ENCODE measurements at places on chromosomes 11 and 22.

DNA sequence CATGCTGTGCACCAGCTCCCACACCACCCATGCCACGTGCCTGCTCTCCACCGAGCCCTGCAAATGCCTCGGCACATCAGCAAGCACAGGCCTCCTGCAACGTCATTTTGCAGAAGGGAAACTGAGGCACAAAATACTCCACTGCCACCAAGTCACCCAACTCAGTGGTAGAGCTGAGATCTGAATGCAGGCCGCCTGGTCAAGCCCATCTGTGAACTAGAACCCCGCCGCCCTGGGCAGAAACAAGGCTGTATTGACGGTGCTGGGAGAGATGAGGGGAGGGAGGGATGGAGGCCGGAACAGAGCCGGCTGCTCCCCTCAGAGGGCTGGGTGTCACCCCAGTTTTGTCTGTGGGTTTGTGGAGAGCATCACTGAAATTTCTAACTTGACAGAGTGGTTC is 81.4 kb downstream of the CDKN1C start:
- no peak for DNase-seq

GRCh38 chr11:84795698-84796097 is 831.4 kb downstream of the DLG2 start:
- DNase-seq = no peak

GRCh38 chr11:63909591-63910506 is 7.1 kb downstream of the RCOR2 start:
- DNase-seq = no peak

DNA sequence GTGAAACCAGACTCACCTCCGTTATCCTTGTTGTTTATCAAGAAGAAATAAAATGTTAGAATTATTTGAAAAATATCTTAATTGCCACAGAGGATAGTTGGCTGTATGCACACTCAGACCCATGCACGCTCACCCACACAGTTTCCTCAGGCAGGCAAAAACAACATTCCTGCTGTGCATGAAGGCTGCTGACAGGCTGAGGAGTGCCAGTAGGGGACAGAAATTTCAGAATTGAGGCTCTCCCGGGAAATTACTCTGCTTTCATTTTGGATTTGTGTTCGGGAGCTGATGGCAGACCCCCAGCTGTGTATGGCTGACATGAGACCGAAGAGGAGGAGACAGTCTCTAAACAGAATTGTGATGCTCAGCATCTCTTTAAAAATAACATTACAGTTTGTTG is 87.5 kb downstream of the AMOTL1 start:
- DNase-seq = no peak

- no peak for DNase-seq
These were observed 249.3 kb downstream of the CASP12 start for GRCh38 chr11:104649002-104649401.

GRCh38 chr22:22697377-22698117 is 53.1 kb downstream of the GGTLC2 start:
- DNase-seq = no peak

- no peak for DNase-seq
These were observed 304.6 kb downstream of the OPCML start for GRCh38 chr11:133227632-133228111.

- DNase-seq = no peak
These were observed 434.4 kb downstream of the METTL15 start for GRCh38 chr11:28542561-28542960.

- no peak for DNase-seq
These were observed 58.9 kb upstream of the CLTCL1 start for GRCh38 chr22:19350476-19350859.

GRCh38 chr11:105468154-105468553 is 141.7 kb upstream of the GRIA4 start:
- no peak for DNase-seq

DNA sequence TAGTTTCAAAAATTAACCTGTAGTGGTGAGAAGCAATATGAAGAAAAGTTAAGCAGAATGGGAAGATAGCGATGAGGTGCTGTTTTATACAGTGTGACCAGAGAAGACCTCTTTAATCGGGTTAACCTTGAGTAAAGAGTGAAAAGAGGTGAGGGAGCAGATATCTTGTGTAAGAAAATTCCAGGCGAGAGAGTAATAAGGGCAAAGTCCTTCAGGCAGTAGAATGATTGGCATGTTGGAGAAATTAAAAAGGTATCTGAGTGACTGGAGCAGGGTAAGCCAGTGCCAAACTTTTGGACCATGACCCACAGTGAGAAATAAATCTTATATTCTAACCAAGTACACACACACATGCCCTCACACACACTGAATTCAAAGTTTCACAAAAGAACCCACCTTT is 374.7 kb upstream of the LARGE1 start:
- DNase-seq = no peak

GRCh38 chr11:45568049-45568448 is 97.4 kb downstream of the CHST1 start:
- DNase-seq = no peak

DNA sequence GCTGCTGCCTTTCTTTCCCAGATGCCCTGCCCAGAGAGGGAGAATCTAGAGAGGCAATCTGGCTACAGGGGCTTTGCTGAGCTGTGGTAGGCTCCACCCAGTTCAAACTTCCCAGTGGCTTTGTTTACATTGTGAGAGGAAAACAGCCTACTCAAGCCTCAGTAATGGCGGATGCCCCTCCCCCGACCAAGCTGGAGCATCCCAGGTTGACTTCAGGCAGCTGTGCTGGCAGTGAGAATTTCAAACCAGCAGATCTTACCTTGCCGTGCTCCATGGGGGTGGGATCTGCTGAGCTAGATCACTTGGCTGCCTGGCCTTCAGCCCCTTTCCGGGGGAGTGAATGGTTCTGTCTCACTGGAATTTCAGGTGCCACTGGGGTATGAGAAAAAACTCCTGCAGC is 12.2 kb downstream of the BDNF start:
- DNase-seq = no peak

- no peak for DNase-seq
These were observed 267.2 kb downstream of the TENM4 start for GRCh38 chr11:79173615-79174014.

GRCh38 chr22:37244114-37244921 is at the start of gene RAC2:
Gene RAC2 (minus strand): TSS chr22:37244269. CDS start chr22:37244148, 121 bp downstream.
- no peak for DNase-seq

GRCh38 chr11:117652521-117652920 is 144.5 kb downstream of the DSCAML1 start:
- no peak for DNase-seq

GRCh38 chr11:34719303-34719848 is 98.5 kb downstream of the EHF start:
- DNase-seq = no peak

- no peak for DNase-seq
These were observed 19.4 kb downstream of the NELL1 start for GRCh38 chr11:20688761-20689160.

GRCh38 chr22:21067901-21068680 is 22.3 kb downstream of the LRRC74B start:
- DNase-seq = no peak

DNA sequence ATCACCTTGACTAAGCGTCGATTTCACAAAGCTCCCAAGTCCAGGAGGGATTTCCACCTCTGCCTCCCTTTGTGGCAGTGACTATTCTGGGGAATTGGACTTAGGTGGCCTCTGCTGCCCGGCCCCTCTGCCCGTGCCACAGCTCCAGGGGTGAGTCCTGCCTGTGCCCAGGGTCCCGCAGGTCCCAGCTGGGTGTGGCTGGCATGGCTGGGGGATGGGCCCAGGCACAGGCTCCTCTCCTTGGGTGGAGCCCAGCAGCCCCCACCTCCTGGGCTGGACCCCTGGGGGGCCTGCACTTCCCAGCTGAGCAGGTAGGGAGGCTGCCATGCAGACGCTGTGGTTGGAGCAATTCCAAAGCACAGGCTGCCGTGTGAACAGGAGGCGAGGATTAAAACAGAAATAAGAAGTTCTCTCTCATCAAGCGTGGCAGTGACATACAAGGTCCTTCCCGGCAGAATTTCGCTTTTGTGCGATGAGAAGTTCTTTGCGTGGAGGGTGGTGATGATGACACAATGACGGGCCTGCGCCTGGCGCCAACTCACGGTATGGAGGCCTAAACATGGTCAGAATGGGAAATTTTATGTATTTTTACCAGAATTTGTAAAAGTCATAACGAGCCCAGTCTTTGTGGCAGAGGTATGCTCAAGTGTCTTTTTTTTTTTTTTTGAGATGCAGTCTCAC is 107.3 kb downstream of the BRD1 start:
- DNase-seq = no peak

- DNase-seq = no peak
These were observed 12.9 kb downstream of the TSPAN32 start for GRCh38 chr11:2314525-2315394.

DNA sequence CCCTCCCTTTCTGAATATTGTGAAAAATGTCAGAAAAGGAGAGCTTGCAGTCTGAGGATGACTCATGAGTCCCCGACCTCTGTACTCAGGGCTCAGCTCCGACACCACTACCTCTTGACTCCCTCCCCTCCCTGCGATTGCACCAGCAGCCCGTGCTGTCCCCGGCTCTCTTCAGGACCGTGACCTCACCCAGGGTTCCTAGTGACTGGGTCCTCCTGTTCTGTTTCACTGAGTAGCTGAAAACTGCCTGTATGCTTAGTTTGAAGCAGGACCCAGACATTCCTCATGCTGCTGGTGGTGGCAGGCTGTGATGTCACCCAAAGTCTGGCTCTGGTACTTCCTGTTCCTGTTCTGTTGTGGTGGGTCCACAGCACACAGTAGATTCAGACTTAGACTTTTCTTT is 11.7 kb downstream of the PHRF1 start:
- DNase-seq = peak; percentile 54

All from A549 (cell line).